ENCODE measurements at places on chromosomes 7 and 10. TPM values are rescaled to one million over a fixed set of nuclear protein-coding genes. Genes with fewer than 3 reads are reported as not detected.

DNA sequence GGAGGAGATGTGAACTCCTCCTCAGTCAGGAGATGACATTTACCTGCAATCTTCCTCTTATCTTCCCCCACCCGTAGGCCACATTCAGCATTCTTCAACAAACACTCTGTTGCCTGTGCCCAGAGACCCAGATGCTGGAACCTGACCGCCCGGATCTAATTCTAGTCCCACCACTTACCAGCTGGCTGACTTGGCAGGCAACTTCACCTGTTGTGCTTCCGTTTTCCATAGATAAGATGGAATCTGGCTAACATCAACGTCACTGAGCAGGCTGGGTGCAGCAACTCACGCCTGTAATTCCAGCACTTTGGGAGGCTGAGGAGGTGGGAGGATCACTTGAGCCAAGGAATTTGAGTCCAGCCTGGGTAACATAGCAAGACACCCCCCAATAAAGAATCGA lies 21.3 kb upstream of the FXYD4 start:
- DNase-seq = no peak

DNA sequence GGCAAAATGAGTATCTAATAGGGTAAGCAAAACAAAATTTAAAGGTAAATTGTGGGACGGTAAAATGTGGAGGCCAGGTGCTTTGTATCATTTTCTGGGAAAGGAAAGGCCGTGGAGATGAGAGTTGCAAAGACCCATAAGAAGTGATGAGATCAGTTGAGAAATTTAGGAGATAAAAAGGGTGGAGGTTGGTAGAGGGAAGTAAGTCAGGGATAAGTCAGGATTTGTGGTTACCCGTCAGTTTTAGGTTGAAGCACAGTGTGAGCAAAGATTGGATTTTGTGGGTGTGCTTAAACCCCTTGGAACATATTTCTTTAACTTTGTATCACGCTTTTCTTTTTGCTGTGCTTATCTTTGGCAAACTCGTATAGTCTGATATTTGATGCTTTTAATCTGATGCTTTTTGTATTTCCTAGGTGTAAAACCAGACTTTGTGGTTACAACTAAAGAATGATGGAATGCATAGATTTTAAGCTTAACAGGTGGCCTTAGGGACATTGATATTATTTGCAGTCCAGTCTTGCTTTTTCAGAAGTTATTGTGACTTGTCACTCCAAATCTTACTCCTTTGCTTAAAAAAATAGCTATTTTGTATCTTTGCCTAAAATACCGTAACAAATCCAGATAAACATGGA lies 1.2 kb downstream of the BTRC start:
- DNase-seq = no peak

GRCh38 chr7:22723637-22724036 lies 3.4 kb upstream of the IL6 start:
- no peak for DNase-seq

DNA sequence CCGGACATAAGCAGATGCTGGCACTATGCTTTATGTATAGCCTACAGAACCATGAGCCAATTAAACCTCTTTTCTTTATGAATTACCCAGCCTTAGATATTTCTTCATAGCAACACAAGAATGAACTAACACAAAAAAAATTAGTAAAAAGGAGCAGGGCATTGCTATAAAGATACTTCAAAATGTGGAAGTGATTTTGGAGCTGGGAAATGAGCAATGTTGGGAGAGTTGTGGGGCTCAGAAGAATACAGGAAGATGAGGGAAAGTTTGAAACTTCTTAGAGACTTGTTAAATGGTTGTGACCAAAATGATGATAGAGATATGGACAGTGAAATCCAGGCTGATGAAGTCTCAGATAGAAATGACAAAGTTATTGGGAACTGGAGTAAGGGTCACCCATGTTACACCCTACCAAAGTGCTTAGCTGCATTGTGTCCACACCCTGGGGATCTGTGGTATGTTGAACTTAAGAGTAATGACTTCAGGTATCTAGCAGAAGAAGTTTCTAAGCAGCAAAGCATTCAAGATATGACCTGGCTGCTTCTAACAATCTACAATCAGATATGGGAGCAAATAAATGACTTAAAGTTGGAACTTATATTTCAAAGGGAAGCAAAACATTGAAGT lies 24.2 kb downstream of the PNLIPRP3 start:
- no peak for DNase-seq

GRCh38 chr7:28573651-28574301 lies 161.5 kb downstream of the CREB5 start:
- peak; percentile 26 for DNase-seq

DNA sequence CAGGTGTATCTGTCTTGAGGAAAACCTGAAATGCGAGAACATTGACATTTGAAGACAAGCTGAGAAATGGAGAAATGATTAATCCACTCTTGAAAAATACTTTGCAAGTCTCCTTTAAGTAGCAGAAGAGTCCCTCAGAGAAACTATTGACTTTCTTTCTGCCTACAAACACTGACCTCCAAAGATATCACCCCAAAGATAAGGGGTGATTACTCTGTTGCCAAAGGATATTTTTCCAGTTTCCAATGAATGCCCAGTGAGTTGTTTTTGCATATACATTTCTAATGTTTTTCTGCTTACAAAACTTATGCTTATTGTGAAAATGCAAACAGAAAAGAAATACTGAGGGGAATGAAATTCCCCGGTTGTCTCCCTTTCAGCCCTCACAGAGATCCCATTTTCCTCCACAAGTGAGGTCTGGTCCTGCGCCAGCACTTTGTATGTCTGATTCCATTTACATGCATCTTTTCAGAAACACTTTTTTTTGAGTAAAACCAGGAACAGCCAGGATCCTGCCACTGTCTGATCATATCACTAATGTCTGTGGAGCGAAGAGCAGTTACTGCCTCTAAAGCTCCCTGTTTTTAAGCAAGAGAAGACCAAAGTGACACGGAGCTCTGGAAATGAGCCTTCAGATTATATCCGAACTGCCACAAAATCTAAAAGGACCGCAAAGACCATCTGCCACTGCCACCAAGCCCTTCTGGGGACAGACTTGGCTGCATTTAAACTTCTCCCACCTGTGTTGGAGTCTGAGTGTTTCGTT lies 82.9 kb upstream of the PDCD4 start:
- no peak for DNase-seq

DNA sequence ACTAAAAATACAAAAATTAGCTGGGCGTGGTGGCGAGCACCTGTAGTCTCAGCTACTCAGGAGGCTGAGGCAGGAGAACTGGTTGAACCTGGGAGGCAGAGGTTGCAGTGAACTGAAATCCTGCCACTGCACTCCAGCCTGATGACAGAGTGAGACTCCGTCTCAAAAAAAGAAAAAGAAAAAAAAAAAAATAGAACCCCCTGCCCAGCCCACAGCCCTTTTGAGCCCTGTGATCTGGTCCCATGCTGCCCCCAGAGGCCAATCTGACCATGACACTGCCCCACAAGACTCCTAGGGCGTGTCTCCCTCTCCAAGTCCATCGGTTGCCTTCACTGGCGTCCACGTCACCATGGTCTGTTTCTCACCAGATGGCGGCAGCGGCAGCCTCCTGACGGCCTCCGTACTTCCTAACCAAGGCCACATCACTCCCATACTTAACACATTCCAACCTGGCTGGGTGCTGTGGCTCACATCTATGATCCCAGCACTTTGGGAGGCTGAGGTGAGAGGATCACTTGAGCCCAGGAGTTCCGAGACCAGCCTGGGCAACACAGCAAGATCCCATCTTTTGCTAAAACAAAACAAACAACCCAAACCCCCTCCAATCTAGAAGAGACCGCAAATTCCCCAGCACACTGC lies 18.0 kb downstream of the STX1A start:
- DNase-seq = peak; percentile 35

DNA sequence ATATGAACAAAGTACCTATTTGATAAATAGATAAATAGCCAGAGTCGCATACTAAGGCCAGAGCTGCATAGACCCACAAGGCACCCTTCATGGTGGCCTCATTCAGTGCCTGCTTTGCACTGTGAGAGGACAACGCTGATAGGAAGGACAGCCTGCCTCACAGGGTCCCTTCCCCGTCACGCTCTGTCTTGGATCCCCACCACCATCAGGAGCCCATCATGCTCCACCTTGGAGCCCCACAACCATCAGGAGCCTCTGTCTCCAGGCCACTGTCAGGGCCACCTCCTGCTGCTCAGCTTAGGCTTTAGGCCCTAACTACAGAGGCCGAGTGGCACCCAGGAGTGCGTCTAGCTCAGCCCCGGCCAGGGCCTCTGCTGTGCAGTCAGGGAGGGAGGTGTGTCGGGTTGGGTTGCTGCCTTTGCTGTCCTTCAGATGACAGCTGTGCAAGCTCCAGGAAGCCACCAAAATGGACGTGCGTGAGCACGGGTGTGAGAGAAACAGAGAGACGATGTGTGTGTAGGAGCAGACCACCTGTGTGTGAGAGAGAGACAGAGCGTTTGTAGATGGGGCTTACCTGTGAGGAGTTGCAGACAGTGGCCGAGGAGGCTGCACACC lies 516.9 kb downstream of the GLRX3 start:
- DNase-seq = no peak

GRCh38 chr7:47458057-47458456 lies 123.9 kb downstream of the TNS3 start:
- no peak for DNase-seq

- no peak for DNase-seq
Measured at GRCh38 chr10:89216056-89216455, 8.9 kb upstream of the CH25H start.

DNA sequence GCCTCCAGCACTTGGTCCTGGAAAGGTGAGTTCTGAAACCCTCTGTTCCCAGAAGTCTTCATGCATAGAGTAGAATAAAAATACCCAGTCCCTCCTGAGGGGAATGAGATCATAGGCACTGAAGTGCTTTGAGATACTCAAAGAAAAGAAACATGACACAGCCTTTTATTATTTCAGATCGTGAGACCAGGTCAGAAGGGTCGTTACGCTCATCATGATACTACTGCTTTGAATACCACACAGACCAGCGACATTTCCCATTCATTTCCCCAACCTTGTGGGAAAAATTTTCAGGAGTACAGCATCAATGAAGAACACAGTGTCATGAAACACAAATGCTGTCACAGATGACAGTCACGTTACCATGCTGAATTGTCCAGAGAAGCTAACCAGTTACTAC lies 15.0 kb downstream of the CLRN3 start:
- no peak for DNase-seq

GRCh38 chr10:92699518-92700381 lies 10.0 kb downstream of the HHEX start:
- no peak for DNase-seq

GRCh38 chr10:97138174-97138573 lies 47.6 kb downstream of the SLIT1 start:
- DNase-seq = peak; percentile 30

DNA sequence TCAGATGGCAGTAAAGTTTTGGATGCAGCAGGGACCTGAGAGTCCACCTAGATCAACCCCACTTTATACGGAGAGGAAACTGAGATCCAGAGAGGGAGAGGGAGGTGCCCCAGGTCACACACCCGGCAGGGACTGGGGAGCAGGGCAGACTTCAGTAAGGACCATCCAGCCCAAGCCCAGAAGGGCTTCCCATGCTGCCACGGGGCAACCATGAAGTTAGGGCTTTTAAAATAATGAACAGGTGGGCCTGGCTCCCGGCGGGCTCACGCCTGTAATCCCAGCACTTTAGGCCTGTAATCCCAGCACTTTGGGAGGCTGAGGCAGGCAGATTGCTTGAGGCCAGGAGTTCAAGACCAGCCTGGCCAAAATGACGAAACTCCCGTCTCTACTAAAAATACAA lies 98.5 kb downstream of the HIP1 start:
- no peak for DNase-seq

GRCh38 chr7:116331020-116331419 lies 120.7 kb downstream of the TES start:
- DNase-seq = no peak

DNA sequence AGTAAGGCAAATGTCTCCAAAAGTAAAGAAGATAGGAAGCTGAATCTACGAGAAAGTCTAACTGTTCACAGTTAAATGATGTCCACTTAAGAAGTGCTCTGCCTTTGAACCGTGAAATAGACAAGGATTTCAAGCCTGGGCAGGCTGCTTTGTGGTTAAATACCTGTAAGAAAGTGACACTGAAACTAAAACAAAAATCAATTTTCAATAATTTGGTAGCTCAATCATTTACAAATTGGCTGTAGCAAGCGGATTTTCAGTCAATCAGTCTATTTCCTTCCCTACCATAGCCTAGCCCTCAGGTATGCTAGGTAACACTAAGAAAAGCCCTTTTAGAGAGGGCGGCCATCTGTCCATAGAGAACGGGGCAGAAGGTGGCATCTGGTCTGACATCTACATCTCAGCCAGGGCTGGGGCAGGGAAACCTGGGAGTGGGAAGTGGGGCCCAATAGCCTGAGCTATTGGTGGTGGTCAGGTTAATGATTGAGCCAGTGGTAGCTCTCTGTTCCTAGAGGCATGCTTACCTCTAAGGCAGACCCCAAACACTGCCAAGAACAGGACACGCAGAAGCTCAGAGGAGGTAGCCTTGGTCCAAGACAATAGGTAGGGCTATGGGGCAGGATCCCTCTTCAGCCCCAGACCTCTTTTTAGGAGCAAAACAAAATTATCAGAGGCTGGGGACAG lies 223.2 kb downstream of the CCSER2 start:
- DNase-seq = no peak

DNA sequence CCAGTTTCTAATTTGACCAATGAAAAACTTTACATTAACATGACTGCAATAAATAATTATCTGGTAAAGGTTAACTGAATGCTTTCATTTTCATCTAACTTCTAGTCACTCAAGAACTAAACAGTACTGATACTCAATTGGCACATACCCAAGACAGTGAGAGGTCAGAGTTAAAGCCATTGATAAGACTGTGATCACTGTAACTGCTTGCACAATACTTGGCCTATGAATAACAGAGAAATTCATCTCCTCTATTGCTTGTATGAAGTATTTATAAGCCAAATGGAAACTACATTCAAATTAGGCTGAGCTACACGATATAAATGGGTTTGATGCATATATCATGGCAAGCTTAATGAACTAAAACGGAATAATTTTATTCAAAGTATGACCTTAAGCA lies 43.0 kb downstream of the HERC4 start:
- no peak for DNase-seq

- DNase-seq = no peak
Measured at GRCh38 chr10:132648072-132648850, 110.7 kb downstream of the INPP5A start.

DNA sequence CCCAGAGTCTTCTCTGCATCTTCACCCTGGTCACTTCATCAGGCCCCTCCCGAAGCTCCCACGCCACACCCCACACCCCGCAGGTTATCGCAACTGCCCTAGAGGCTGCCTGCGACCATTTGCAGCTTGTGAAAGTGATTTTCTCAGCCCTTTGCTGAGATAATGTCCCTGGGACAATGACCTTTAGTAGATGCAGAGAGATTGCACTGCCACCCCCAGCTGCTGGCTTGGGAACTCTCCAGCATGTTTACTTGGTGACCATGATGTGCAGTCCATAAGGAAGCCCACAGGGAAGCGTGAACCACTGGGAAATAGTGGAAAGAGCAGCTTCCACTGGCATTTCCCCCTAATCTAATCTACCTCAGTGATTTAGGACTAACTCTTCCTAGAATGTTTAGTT lies 97.3 kb downstream of the WNT2 start:
- DNase-seq = no peak

Gene OIT3
- total RNA-seq = not detected

Gene NAT16
- total RNA-seq = not detected

Gene GIMAP8
- not detected for total RNA-seq

Gene CFTR
- total RNA-seq = not detected

Gene IFIT1
- not detected for total RNA-seq

Gene ZNF680
- total RNA-seq = 58.4 TPM

Gene ETV1
- total RNA-seq = not detected

Gene TAS2R16
- not detected for total RNA-seq

Measured in OCI-LY7 (cell line).